ENCODE measurements at places on chromosomes 4 and X.

- DNase-seq: no peak
These were observed 223.5 kb downstream of the APBB2 start for GRCh38 chr4:40990899-40991265.

DNA sequence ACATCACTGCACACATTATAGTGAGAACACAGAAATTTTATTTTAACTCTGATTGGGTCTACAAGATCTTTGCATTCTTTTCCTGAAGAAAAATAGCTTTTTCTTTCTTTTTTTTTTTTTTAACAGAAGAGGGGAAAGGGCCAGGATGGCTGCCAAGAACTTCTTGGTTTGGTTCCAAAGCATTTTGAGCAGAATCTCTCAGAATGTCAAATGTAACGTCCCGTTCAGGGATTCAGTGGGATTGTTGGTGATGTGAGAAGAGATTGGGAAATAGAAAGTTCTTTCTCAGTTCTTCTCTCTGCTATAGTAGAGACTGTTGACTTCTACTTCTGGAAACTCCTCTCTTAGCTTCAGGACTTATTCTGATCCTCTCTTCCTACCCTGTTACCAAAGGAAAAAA, 70.9 kb upstream of the CBR4 start:
- DNase-seq: no peak

DNA sequence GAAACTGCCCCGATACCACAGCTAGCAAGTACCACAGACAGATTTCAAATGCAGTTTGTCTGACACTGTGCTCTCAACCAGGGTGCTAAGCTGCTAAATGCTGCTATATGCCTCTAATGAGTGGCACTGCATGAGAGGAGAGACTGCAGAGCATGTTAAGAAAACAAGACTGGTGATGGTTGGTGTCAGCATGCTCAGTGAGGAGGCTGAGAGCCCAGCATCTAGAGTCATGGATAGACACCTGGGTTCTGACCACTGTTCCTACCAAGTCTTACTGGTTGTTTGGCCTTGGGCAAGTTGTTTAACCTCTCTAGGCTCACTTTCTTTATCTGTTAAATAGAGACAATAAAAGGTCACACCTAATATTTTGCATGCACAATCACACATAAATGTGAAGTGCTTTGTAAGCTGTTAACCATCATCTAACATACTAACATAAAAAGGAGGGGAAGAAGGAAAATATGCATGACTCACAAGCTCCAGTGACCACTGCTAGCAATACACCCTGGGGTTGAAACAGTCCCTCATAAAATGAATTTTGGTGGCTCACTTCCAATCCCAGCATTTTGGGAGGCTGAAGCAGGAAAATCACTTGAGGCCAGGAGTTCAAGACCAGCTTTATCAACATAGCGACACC, 20.7 kb downstream of the HHIP start:
- no peak for DNase-seq

DNA sequence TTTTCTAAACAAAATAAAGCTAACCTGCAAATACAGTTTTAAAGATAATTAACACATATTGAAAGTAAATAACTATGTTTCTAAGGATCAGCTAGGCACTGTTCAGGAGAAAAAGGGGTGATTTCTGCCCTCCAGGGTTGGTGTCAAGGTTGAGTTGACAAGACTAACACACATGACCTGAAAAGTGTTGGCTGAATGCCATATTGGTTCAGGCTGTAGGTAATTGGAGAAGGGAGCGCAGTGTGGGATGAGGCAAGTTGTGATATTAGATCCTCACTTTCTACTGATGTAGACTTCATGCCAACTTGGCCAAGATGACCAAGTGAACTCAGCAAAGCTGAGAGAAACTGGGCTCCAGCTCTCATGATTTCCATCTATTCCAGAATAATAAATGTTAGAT, 42.2 kb downstream of the PPM1K start:
- DNase-seq: no peak

DNA sequence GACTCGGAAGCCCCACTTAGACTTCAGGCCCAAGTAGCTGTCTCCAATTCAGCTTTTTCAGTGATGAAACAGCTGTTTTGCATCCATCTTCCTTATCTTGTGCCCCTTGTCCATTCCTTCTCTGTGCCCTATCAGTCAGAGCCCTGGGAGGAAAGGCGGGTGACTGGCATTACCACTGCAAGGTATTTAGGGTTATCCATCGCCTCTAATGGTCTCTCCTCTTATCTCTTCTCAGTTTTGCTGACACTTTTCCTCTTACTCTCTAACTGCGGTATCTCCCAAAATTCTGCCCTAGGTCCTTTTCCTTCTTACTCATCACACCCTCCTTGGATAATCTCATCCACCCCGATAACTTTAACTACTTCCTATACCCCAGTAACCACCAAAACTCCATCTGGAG, 13.7 kb downstream of the GAB3 start:
- no peak for DNase-seq
